ENCODE measurements at places on chromosomes 3 and 15.

- no peak for DNase-seq
These were observed 40.4 kb downstream of the DPH3 start for GRCh38 chr3:16224325-16224724.

- DNase-seq, result no peak
These were observed 565.2 kb upstream of the DPPA4 start for GRCh38 chr3:109902549-109902948.

DNA sequence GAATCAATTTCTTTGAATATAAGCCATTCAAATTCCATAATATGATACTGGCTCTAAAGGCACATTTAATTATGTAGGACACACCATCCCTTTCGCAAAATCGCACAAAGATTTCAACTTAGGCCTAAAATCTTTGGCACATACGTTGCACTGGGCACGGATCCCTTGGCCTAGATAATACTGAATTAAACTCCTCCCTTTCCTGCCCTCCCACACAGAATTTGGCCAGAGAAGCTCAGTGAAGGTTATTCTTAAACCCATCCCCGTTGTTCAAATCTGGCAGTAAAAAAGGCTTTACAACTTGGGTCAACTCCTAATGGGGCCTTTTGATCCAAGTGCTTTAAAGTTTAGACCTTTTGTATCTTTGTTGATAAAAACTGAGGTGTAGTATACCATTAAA, 247.2 kb downstream of the PTPRG start:
- no peak for DNase-seq

GRCh38 chr3:151415289-151415688, 30.7 kb upstream of the P2RY12 start:
- no peak for DNase-seq

DNA sequence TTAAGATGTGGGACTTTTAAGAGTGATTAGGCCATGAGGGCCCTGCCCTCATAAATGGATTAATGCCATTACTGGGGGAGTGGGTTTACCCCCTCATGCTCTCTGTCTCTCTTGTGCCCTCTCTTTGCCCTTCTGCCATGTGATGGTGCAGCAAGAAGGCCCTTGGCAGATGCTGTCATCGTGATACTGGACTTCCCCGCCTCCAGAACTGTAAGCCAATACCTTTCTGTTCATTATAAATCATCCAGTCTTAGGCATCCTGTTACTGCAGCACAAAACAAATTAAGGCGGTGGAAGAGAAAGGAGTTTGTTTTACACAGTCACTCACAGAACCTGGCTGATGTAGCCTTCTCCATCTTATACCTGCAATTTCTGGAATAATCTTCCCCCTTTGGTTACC, 360.3 kb upstream of the TBL1XR1 start:
- no peak for DNase-seq

DNA sequence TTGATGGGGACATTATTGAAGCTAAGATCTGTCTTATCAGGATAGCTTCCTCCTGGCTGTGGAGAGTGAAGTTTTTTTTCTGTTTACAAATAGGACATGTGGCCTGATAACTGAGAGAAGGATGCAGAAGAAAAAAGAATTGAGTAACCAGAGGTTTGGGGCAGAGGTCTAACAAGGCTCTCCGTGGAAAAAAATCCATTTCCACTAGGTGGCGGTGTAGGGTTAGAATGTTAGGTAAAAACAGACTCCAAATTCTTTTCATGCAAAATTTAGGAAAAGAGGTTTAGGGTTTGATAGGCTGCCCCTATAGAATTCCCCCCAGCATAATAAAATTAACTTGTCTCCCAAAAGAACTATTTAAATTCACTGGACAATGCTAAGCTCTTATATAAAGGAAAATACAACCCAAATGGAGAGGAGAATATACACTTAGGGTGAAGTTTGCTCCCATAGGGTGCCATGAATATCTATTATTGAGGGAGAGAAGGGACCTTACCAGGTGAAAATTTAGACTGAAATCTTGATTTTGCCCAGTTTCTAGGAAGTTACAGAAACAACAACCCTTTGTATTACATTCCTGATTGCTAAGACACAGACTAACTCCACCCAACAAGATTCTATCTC, 1560.4 kb downstream of the OTOL1 start:
- DNase-seq, result no peak

- DNase-seq, result no peak
These were observed 18.7 kb downstream of the TMPRSS7 start for GRCh38 chr3:112053229-112053628.

DNA sequence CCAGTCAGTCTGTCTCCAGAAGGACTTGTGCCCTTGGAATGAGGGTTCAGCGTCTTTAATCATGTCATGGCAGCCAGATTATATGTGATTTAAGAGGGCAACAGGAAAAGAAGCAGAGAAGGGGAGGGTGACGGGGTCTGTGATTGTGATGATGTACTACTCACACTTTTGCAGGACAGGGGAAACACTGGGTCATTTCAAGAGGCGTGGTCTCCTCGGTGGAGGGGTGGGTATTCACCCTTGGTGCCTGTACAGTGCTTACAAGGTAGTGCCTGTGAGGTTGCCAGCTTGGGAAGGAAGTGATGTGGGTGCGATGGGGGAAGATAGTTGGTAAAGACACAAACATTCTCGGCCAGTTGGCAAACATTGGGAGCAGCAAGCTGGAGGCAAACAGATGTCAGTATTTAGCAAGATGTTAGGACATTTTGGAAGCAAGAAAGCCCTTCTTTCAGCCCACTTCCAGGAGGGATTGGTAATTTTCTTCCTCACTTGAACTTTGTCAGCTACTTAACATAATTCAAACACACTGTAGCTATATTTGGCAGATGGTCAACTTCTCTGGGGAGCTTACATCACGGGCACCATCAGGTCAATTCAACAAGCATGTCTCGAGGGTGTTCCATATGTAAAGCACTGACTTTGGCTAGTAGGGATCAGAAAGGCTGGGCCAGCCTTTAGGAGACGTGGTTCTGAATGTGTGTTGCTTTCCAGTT, 71.4 kb upstream of the ROPN1 start:
- DNase-seq, result no peak

DNA sequence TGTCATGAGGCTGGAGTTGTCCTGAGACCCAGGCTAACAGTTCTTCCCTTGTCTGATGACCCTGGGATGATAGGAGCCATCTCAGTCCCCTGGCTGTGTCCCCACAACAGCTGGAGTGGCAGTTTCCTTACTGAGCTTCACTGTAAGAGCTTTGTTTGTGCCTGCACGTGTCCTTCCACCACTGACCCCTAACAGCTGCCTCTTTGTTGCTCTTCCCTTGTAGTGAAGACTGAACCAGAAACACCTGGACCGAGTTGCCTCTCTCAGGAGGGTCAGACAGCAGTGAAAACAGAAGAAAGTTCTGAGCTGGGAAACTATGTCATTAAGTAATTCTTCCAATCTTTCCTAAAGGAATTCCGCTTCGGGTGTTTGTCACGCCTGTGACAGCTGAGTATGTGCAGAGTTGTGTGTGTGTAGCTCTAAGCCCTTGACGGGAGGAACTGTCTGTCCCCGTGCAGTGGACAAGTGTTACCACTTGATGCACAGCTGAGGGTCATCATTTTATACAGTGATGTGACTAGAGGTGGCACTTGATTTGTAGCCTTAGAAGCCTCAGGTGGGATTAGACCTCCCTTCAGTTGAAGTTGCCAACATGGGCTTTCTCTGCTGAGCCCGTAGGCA, 25.0 kb downstream of the MAP6D1 start:
- DNase-seq, result no peak

GRCh38 chr15:35141743-35142471, 56.8 kb upstream of the NANOGP8 start:
- DNase-seq, result no peak

DNA sequence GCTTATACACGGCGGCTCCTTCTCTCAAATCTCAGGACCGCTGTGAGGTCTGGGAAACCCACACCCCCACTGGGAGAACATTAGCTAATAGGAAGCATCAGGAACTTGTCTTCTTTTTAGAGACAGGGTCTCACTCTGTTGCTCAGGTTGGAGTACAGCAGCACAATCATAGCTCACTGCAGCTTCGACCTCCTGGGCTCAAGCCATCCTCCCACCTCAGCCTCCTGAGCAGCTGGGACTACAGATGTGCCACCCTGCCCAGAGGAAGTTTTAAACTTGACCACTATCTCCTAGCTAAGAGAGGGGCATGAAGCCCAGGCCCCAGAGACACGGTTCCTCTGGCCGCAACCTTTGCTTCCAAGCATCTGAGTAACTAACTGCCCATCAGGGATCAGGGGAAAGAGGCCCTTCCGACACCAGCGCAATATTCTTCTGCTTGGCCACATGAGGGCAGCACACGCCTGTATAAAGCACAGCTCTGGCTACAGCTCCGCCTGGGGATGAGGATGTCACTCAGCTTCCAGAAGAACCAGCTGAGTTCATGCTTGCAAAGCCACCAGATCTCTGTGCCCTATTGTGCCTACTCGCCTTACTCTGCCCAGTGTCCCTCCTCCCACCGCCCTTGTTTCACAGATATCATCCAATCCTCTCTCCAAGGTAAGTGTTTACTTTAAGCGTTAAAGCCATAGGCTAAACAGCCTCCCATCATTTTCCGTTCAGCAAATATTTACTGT, 57.6 kb upstream of the SLC6A11 start:
- no peak for DNase-seq

DNA sequence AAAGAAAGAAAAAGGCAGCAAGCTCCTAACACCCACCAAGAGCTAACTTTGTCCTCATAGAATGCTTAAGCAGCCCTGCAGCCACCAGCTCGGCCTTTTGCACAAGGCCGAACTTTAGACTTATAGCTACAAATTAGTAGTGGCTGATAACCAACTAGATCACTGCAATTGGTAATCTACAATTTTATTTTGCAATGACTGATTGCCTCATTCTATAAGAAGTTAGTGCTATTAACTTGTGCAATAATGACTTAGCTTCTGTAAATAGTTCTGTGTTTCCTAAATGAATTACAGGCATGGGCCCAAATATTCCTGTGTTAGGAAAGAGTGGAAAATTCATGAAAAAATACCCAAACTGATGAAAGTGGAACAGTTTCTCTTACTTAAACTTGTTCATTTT, 284.8 kb upstream of the CFAP20DC start:
- DNase-seq, result no peak

GRCh38 chr3:138493804-138494606, 59.6 kb downstream of the ESYT3 start:
- no peak for DNase-seq

DNA sequence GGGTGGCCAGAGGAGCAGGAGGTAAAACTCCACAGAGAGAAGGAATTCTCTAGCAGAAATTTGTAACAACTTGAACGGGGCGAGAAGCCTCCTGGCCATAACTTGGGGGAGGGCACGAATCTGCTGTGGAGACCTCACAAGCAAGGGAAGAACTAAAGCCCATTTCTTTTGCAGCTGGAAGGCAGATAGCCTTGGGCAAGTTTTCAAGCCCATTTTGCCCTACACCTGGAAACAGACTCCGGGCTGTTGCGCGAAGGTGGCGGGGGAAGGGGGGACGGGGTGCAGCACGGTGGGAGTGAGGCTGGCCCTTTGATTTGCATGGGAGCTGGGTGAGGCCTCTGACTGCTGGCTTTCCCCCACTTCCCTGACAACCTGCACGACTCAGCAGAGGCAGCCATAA, 168.8 kb downstream of the MEGF11 start:
- DNase-seq, result no peak

DNA sequence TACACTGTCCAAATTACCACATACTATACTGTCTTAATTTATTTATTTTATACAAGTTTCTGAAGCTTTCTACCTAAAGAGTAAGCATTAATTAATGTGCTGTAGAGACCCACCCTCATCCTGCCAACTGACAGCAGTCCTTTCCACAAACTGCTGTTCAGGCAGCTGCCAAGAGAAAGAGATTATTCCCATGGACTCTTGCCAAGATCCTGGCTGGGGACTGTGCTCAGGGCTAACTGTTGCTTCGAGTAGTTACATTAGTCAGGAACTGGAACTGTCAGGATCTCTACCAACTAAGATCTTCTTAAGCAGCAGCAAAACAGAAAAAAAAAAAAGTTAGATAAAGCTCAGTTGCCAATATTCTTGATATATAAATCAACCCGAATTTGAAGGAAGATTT, 398.8 kb downstream of the MECOM start:
- no peak for DNase-seq

DNA sequence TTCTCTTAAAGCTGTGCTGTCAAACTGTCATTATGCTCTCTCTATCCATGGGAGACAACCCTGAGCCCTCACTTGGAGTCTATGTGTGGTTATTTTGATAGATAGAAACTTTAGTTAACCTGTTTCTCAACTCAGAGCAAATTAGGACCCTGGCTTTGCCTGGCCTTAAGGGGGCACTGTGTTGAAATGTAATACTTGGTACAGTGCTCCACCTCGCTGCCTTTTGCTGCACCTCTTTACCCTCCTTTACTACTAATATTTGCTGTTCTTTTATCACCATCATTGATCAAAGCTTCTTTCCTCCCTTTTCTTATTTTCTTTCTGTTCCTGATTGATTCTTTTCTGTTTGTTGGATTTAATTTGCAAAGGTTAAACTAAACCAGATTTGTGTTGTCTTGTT, 34.3 kb downstream of the STT3B start:
- no peak for DNase-seq

DNA sequence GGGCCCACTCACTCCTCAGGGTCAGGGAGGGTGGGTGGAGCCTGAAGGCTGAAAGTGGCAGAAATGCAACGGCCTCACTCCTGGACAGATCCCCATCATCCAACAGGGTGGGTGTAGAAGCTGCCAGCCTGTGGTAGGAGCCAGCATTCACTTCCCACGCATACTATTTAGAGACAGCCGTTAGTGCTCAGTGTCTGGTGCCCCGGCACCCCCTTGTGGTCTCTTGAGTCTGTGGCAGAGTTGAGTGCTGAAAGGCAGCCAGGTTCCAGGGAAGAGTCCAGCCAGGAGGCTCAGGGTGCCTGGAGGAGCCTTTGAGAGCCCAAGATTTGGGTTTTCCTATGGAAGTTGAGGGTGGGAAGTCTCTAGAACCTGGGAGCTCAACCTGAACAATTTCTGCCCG, 2.1 kb upstream of the GNAT1 start:
- DNase-seq, result no peak

DNA sequence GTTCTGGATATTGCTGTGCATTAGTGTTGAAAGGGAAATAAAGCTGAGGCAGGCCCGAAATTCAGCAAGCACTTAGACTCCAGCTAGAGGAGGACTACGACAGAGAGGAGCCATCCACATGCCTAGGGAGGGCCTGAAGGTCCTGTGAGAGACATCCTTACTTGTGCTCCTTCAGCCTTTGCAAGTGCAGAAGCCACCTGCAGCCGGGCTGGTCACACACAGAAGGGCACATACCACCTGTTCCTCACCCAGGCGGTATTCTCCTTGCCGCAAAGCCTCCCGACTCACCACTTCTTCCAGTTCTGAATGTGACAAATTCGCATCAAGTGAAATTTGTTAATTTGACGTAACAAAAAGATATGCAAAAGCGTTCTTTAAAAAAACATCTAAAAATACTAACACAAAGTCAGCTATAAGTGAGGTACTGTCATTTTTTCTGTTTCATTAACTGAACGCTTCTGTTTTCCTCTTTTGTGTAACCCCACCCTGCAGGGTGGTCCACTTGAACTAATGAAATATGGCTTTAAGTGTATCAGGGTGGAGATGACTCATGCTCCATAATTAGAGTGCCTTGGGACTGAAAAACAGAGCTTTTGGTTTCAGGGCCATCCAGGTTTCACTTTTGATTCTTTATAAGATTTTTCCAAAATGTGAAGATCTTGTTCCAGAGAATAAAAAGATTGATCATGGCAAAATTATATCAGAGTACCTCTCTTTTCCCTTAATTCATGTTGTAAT, 467.9 kb upstream of the ATP11B start:
- DNase-seq, result no peak
